ENCODE measurements at places on chromosomes 6 and 20.

- DNase-seq, result peak; percentile 76
These were observed 25.3 kb upstream of the SLCO4A1 start for GRCh38 chr20:62616728-62617621.

- no peak for DNase-seq
These were observed 61.1 kb downstream of the TMEM170B start for GRCh38 chr6:11598687-11599086.

DNA sequence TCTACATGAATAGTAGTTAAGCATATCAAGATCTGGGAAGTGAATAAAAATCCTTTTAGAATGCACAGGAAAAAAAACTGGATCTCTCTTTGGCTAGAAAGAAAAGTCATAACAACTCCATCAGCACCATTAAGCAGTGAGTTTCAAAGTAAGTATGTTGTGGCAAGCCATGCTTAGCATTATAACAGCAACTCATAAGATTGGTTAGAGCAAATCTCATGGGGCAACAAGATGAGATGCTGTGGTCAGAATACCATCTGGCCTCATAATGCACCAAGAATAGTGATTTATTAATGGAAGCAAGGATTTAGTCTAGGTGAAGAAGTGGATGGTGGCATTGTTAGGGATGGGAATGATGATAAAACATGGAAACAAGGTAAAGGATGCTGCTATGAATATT, 159.4 kb downstream of the PHF3 start:
- no peak for DNase-seq

GRCh38 chr20:57389695-57390603, 1.2 kb upstream of the RBM38 start:
- DNase-seq, result no peak

GRCh38 chr6:40894962-40895799, 143.8 kb downstream of the UNC5CL start:
- DNase-seq, result no peak

- DNase-seq, result no peak
These were observed 191.2 kb upstream of the TCF21 start for GRCh38 chr6:133697666-133698065.

DNA sequence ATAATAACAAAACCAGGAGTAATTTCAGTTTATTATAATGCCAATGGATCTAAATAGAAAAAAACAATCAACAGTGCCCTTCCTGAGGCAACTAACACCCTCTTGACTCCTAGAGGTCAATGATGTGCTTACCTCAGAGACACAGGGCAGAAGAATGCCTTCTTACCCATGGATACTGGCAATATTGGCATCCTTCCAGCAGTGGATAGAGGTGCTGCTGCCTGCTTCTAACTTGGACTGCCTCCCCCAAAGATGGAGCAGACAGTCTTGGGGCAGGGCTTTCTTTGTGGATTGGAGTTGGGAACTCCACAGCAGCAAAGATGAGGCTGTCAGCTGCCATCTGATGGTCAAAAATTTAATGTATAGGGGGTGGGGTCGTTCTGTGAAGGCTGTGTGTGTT, 78.7 kb downstream of the AK9 start:
- DNase-seq, result no peak

DNA sequence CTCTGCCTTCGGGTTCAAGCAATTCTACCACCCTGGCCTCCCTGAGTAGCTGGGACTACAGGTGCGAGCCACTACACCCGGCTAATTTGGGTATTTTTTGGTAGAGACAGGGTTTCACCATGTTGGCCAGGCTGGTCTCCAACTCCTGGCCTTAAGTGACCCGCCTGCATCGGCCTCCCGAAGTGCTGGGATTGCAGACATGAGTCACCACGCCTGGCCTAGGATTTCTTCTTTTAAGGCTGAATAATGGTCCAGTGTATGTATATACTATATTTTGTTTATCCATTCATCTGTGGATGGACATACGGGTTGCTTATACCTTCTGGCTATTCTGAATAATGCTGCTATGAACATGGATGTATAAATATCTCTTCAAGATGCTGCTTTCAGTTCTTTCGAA, 17.1 kb downstream of the RIOK1 start:
- no peak for DNase-seq

- no peak for DNase-seq
These were observed 26.4 kb downstream of the LY86 start for GRCh38 chr6:6614983-6615349.

- DNase-seq, result no peak
These were observed 175.5 kb upstream of the GJE1 start for GRCh38 chr6:141957271-141957670.

DNA sequence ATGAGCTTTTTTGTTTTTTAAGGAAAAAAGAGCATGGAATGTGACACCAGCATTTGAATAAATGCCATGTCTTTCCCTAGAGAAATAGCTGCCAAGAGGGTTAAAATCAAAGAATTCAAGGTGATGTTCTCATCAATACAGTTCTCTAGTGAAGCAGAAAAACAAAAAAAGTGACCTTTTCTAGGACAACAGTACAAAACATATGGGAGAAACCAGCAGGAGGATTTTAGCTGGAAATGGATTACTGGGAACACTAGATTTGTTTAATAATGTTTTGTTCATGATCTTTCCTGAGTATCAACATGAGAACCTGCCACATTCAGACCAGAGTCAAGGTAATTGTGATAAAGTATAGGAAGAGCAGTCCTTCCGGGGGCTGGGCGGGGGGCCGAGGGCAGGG, 372.2 kb downstream of the LMBRD1 start:
- DNase-seq, result no peak

DNA sequence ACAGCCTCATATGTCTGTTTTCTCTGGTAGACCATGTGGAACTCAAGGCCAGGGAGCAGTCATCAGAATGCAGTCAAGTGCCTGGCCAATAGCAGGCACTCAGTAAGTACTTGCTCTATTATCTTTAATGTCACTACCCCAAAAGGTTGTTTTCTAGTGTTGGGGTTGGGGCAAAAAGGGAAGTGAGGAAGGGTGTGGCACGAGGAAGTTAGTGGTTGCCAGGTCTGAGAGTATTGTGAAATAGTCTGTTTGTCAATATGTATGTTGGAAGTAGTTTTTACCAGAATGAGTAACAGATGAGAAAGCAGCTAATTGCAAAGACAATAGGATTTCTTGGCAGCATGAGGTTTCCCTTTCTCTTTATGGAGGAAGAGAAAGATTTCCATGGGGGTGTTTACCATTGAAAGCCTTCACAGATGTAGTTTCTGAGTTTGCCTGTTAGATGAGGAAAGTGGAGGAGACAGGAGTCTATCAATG, 59.5 kb upstream of the ARMH2 start:
- DNase-seq, result peak; percentile 74

DNA sequence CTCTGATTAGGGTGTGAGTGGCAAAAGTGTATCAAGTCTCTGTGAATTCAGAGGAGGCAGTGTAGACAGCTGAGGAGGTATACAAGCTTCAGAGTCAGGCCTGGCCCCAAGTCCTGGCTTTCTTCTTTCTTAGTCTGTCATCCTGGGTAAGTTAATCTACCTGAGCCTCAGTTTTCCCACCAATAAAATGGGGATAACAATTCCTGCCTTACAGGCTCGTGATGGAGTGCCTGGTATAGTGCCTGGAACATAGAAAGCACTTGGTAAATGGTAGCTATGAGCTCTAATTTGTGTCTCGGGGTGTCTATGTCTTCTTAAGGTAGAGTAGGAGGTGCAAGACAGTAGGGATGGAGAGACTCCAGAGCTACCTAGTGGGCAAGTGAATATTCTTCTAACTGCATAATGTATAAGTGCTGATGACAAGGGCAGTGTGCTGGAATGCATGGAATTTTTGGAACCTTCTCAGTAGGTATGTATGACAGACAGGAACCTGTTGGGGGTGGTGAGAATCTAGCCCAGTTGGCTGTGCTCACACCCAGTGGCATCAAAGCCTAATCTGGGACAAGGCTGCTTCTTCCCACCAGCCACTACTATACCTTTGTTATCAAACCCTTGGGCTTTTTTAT, 4.0 kb upstream of the SCUBE3 start:
- no peak for DNase-seq

- no peak for DNase-seq
These were observed 31.4 kb downstream of the SMOC2 start for GRCh38 chr6:168472363-168472762.

DNA sequence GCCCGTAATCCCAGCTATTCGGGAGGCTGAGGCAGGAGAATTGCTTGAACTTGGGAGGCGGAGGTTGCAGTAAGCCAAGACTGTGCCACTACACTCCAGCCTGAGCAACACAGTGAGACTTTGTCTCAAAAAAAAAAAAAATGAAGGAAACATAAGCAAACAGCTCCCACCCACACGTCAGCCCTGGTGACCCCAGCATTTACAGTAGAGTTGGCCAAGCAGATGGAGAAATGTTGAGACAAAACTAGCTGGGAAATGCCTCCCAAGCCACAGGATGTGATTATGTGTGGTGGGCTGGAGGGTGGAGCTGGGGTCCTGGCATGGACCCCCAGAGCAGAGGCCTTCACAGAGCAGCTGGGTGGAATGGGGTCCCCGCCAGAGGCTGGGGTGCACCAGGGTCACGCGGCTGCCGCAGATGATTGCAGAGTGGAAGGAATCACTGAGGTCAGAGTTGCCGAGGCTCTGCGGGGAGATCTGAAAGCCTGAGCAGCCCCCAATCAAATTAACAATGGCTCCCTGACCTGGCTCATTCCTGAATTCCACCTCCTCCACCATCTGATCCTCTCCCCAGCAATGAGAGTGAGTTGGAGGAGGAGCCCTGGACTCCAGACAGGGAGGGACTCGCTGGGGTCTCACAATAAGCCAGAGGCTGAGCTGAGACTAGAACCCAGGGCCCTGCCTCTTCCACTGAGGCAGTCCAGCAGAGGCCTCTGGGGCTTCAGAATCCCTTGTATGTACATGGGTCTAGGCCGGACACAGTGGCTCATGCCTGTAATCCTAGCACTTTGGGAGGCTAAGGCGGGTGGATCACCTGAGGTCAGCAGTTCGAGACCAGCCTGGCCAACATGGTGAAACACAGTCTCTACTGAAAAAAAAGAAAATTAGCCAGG, 34.7 kb upstream of the TGM2 start:
- no peak for DNase-seq

Data from memory B cell (primary cell).